ENCODE measurements at places on chromosomes 13 and 19. TPM values are rescaled to one million over a fixed set of nuclear protein-coding genes. Genes with fewer than 3 reads are reported as not detected.

GRCh38 chr13:99717959-99718674, 216.8 kb downstream of the TM9SF2 start:
- no peak for DNase-seq

Gene INAFM1
- total RNA-seq: 11.5 TPM

- DNase-seq: no peak
Observed at GRCh38 chr19:32767951-32768679, 48.5 kb downstream of the TDRD12 start.

DNA sequence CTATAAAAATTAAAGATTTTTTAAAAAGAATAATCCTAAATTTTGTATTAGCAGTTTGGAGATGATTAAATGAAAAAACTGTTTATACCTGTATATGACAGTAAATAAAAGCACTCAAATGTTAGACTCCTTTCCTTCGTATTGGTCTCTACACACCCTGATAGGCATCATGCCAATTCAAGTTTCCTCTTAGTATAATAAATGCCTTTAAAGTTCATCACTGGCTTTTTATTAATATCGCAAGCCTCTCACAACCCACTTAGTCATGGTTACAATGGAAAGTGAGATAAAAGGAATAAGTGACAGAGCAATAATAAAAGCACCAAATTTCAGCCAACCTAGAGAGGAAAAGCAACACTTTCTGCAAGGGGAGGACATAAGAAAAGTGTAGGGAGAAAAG, 102.2 kb downstream of the PIBF1 start:
- DNase-seq: no peak

DNA sequence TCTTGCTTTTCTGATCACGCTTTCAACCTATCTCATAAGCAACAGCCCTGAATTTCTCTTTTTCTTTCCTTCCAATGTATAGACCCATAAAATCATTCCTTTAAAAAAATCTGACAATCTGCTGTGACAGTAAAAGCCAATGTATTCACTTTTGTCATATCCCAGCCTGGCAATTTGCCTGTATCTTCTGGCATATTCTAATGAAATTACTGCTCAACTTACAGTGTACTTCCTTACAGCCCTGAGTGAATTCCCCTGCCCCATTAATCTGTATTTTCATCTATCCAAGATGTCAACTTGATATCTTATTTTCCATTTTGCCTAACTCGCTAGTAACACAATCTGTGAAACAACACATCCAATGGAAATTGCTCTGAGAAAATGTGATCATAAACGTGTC, 18.0 kb upstream of the SERP2 start:
- DNase-seq: no peak

All from endodermal cell (in vitro differentiated cells).